ENCODE measurements at places on chromosomes 1 and 21.

- no peak for DNase-seq
Observed at GRCh38 chr1:188027613-188028012, 1198.9 kb downstream of the PLA2G4A start.

DNA sequence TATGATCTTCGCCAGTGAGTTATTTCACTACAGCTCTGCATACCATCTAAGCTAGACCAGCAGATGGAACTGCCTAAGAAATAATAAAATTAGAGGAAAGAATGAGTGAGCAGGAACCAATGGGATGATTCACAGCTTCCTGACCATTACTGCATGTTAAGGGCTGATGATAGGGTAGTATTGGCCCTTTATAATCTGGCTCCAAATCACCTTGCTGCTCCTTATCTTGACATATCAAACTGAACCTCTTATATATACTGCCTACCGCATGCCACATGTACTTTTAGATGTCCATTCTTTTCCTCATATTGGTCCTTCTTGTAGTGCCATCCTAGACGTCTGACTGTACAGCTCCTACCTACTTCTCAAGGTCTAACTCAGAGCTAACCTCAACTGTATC lies 524.4 kb downstream of the DPYD start:
- no peak for DNase-seq

- no peak for DNase-seq
Observed at GRCh38 chr1:161215076-161215475, at the start of gene FCER1G. TSS of gene FCER1G (plus strand) at chr1:161215295. CDS start at chr1:161215322, 27 bp downstream.

- no peak for DNase-seq
Observed at GRCh38 chr1:202281316-202282024, 60.3 kb downstream of the UBE2T start.

DNA sequence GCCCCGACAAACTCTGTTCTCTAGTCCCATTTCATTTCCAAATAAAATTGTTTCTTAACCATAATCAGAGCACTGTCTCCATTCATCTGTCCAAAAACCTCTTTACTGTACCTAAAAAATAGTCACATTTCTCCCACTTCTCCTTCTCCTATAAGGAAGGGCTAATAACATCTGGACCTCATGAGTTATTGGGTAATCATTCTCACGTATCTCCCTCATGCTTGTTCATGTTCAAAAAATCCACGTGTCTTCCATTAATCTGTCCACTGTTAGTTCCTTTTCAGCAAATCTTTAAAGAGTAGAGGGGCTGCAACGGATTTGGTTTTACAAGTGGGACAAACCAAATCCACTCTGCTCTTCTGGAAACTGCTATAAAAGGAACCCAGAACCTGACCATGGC lies 1418.8 kb downstream of the MRPL39 start:
- no peak for DNase-seq

All from K562 (cell line).